ENCODE measurements at places on chromosomes 5 and 9.

- DNase-seq, result no peak
Observed at GRCh38 chr5:83093692-83094091, 16.3 kb downstream of the XRCC4 start.

GRCh38 chr9:109385499-109385898, 64.6 kb upstream of the EPB41L4B start:
- no peak for DNase-seq

GRCh38 chr5:73022471-73023169, 66.8 kb downstream of the FCHO2 start:
- DNase-seq, result no peak

DNA sequence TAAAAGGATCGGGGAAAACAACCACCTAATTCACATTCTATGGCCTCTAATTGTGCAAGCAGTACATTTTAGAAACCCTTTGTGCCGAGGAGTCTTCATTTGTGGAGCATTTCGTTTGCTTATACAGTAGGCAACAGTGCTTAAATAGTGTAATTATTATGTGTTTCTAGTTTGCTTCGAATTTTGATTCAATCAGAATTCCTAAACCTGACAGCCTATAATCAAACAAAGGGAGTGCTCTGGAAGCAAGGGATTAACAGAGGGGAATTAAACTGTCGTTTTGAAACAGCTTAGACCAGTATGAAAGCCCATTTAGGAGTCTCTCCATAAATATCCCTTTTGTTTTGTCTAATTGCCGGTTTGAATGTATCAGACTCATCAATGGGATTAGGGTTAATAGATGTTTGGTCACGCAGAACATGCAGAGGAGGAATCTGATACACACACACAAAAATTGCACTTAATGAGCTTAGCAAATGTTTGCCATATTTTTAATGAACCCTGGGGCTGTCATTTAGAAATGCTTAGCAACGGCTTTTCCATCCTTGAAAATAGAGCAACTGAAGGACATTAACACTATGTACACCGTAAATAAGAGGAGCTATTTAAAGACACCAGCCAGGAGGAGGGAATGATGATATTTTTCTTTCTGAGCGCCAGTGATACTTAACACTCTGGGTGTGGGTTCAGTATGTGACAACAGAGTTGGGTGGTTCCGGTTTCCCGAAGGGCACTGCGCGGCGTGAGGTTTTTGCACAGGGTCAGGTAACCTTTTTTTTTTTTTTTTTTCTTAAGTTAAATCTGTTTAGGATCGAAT, 404.7 kb downstream of the TLE4 start:
- no peak for DNase-seq

DNA sequence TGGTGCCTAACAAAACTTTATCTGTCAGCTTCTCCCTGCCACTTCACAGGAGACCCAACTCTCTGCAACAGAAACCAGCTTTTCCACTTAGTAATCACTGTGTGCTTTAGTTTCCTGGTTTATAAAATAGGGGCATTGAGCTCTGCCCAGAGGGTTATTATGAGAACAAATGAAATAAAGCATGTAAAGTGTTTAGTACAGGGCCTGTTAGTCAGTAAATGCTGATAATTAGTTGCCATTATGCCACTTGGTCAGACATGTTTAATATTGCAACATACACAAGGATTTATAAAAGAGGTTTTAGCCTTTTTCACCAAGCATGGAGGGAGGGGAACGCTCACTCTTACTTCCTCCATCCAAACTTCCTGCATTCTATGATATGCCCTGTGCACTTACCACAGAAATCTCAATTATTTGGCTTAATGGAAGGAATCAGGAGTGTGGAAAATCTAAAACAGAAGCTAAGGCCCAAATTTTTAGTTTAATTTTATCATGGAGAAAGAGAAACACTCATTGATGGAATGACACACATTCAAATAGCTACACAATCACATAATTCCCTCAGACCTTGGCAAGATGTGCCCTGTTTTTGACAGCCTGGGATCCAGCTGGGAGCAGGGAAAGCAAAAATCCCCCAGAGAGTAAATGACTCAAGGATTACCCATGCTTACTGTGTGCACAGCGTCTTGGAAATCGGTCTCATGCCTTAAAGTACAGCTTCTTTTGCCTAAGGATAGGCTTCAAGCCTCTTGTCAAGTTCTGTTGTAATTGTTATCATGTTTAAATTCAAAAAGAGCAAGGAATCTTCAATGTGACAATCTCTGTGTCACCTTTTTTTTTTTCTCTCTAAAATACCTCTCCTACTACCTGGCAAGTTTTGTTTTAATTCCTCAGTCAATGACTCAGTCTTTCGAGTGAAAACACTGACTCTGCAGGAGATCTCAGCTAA, 34.0 kb downstream of the ZNF474 start:
- DNase-seq, result peak; percentile 26

DNA sequence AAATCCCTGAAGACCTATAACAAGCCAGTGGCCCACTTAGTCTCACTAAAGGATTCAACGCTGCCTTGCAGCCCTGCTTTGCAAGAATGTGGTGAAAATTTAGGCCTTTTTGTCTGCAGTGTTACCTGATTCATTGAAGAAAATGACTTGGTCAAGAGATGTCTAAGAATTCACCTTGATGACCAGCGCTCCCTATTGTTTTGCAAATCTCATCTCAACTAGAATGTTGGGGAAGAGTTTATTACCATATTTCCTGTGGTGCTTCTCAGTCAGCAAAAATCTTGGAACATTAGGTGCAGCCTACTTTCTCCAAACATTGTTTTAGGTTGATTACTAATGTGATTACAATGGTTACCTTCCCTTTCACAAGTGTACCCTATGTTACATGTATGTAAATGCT, 53.5 kb downstream of the PLK2 start:
- DNase-seq, result peak; percentile 14

GRCh38 chr9:113012492-113012891, 500 bp upstream of the ZNF883 start:
- peak; percentile 38 for DNase-seq

DNA sequence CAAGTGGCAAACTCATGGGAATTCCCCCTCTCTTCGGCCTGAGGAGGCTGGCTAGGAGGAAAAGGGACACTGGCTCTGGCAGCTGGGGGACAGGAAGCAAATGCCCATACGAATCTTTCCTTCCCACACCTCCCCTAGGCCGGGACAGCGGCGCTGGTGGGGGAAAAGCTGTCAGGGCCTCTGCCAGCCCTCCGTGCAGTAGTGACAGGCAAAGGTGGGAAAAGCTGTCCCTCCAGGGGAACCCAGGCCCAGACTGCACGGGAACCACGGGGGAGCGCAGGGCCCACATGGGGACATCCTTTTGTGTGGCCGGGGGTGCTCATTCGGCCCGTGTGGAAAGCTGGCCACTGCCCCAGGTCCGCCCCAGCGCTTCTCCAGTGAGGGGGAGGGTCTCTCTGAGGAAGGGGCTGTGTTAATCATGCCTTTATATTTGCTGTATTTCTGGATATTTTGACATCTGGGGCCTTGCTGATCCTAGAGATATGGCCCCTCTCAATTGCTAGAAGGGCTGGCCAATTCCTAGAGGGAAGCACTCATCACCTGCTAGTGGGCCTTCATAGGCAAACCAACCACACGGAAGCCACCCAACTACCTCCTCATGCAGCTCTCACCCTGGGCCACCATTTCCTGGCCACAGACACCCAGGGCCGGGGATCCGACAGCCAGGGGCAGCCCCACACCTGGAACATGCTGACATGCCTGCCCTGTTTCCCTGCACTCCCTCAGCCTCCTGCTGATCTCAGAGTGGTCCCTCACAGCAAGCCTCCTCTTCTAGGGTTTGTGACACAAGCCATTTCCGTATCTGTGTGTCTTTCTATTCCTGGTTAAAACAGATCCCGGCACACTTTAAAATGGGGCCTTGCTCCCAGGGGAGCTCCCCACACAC, 138.8 kb downstream of the ROR2 start:
- DNase-seq, result no peak

- no peak for DNase-seq
Observed at GRCh38 chr9:81969971-81970370, 18.6 kb upstream of the SPATA31D1 start.

DNA sequence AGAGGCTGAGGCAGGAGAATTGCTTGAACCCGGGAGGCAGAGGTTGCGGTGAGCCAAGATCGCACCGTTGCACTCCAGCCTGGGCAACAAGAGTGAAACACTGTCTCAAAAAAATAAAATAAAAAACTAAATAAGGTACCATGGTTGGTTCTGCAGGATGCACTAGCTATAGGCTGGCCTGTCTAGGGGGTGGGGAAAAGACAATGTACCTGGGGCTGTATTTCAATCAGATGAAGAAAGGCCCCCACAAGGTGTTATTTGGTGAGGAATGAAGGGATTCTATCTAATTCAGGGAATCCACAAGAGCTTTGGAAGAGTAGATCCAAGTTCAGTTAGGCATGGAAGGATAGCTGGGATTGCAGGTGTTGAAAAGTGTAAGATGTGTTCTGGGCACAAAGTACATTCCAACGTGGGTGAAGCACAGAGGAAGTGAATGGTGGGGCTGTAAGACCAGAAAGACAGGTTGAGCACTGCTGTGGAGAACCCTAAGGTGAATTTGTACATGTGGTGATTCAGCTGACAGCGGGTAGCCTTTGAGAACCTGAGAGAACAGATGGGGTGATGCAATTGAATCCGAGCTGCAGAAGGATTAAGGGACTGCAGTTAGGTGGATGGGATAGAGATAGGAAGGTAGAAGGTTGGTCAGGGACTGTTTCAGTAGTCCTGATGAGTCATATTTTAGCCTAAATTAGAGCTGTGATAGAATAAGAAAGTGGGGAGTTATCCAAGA, 71.8 kb downstream of the CAST start:
- DNase-seq, result peak; percentile 55

GRCh38 chr5:54156577-54156976, 153.8 kb downstream of the ARL15 start:
- no peak for DNase-seq

DNA sequence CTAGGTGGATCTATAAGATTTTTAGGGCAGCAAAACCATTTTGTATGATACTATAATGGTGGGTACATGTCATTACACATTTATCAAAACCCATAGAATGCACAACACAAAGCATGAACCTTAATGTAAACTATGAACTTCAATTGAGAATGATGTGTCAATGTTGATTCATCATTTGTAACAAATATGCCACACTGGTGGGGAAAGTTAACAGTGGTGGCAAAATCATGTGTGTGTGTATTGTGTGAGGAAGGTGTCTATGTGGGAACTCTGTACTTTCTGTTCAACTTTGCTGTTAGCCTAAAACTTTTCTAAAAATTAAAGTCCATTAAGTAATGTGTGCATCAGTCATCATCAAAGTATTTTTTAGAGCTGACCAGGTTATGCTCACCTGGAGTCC, 38.9 kb downstream of the HAVCR1 start:
- DNase-seq, result no peak

- peak; percentile 30 for DNase-seq
Observed at GRCh38 chr5:87411973-87412629, 629 bp downstream of the CCNH start.

GRCh38 chr5:109700516-109701153, 10.9 kb downstream of the MAN2A1 start:
- DNase-seq, result no peak

DNA sequence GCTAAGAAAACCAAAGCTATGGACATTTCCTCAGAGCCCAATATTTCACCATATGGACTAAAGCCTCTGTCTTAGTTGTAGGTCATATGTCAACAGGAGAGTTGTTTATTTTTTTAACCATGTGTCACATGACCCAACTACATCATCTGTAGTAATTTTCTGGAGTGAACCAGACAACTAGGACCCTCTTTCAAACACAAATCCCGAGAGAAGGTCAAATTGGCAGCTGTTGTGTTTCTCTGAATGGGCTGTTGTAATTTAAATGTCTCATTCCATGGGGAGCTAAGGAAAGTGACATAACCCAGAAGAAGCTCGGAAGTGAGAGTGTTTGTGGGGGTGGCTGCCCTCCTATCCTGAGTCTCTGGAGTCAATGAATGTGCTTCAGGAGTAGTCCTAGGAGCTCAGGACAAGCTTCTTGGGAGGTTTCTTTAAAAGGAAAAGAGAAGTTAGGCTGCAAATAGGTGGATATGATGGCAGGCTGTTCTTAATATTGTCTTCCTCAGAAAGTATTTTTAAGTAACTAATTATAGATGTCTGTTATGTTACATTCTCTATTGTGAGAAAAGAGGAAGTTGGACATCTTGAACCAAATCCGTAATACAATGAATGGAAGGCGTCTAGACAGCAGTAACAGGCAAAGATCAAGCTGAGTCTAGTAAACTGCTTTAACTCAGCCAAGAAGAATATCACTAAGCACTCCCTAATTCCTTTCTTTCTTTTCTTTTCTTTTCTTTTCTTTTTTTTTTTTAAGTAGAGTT, 50.1 kb downstream of the TMEM167A start:
- peak; percentile 61 for DNase-seq

GRCh38 chr5:45252541-45252940, 443.6 kb downstream of the HCN1 start:
- DNase-seq, result no peak

- DNase-seq, result no peak
Observed at GRCh38 chr9:14256588-14256987, 57.4 kb downstream of the NFIB start.

Data from iPS-NIHi11 (cell line).